ENCODE measurements at places on chromosomes 3 and 15.

DNA sequence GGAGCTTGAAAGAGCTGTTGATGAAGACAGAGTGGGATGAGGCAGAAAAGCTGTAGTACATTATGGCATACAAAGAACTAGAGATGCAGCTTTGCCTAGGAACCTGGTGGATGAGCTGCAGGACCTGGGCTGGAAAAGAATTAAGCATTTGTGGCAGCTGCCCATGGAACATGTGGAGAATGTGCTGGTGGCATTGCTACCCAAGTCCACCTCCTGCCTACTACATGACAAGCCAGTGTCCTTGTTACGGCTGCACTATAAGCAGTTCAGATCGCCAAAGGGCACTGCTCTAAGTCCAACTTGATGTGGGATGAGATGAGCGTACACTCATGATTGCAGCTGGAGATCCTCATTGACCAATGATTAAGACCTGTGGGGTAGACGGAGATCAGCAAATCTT is 81.1 kb upstream of the ADPGK start:
- H3K4me3 ChIP-seq = no peak overlapping the region
- peaks cover 8% of the 10 kb centered on the region for H3K27me3 ChIP-seq
- H3K27ac ChIP-seq = no peak overlapping the region
- H3K4me1 ChIP-seq = no peaks in the 10 kb centered on the region
- no peak for DNase-seq

DNA sequence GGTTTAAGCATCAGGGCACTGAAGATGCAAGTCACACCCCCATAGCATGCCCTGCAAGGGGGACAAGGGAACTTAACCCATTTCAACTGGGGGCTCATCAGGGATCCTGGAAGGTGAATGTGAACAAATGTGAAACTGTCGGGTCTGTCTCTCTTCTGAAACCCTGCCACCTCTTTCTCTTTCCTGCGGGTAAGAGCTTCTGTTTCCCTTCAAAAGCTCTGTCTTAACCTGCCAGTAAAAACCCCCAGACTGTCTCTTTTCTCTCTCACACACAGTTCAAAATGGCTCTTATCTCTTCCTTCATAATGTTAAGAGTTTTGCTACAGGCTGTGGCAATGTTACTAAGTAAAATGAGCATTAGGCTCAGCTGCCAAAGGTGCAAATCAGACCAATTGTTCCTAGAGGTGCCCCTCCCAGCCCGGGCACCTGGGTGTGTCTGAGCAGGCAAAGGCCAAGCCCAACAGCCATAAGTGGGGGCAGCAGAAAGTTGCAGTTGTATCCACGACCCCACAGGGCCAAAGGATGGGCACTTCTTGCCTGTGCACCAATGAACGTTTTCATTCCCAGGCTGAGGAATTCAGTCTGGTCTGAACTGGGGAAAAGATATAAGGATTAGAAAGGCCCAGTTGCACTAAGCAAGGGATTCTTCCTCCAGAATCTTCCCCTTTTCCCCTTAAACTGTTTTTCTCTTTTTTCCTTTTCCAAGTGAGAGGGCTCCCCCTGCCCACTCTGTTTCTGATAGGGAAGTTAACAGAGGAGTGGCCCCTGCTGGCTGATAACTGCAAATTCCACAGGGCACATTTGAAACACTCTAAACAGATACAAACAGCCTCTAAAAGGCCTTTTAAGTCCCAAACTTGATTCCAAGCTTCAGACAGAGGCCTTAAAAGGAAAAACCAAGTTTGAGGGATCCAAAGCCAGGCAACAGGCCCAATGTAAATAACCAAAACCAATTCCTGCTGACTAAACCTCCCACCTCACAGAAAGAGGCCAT is 113.8 kb upstream of the EPHA6 start:
- no peak overlapping the region for H3K4me3 ChIP-seq
- H3K4me1 ChIP-seq = no peaks in the 10 kb centered on the region
- H3K27ac ChIP-seq = no peak overlapping the region

GRCh38 chr15:40928821-40929659 is at the start of gene DLL4:
TSS of gene DLL4 (plus strand) at chr15:40929340. CDS start at chr15:40929669, 329 bp downstream.
- peaks cover 19% of the 10 kb centered on the region for H3K4me1 ChIP-seq
- H3K4me3 ChIP-seq = peak within 1 kb of the TSS; percentile 22
- no peak within 1 kb of the TSS for H3K27ac ChIP-seq
- H3K27me3 ChIP-seq = peaks cover 94% of the 10 kb centered on the region

DNA sequence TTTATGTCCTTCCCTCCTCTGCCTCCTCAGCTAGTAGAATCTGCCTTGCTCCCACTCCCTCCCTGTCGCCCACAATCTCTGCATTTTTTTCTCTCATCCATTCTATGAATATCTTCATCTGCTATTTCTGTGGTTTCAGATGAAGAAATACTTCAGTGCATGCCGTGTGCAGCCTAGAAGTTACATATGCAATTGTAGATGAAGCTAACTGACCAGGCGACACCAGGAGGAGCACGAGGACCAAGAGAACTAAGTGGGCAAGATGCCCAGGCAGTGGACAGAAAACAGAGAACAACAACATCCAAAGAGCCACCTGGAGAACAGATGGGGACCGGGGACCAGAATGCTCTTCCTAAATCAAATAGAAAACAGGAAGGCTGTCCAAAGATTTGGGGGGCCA is 121.4 kb upstream of the ATP11B start:
- H3K4me1 ChIP-seq = peaks cover 12% of the 10 kb centered on the region
- H3K27me3 ChIP-seq = no peaks in the 10 kb centered on the region
- no peak for DNase-seq
- no peak overlapping the region for H3K4me3 ChIP-seq
- H3K27ac ChIP-seq = no peak overlapping the region

DNA sequence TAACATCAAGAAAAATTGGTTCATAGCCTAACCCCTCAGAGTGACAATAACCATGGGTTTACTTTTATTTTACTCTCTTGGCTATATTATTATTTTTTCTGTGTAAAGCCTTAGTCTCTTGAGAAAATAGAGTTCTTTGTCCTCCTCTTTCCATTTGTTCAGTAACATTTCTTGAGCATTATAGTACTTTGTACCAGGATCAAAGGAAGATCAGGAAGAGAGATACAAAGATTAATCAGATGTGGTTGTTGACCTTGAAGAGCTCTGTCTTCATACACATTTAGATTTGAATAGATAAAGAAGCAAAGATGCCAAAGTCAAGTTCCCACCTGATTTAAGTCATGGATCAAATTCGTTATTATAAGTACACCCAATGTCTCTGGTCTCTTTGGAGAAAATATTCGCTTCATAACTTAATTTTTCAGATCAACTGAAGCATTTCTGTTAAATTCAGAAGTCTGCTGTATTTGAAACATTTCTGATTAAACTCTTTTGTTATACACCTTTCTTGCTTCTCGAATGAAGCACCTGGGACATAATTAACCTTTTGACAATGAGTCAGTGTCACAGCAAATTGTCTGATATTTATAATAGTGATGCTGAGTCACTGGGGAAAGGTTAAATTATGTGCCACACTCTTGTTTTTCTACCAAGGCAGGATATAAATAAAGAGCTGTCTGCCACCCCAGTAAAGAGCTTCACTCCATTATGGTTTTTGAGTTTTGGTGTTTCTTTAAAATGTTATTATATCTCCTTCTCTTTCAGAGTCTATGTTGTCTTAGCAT is 100.2 kb downstream of the GHSR start:
- peaks cover 29% of the 10 kb centered on the region for H3K36me3 ChIP-seq
- H3K27me3 ChIP-seq = no peaks in the 10 kb centered on the region
- H3K4me3 ChIP-seq = no peak overlapping the region
- H3K27ac ChIP-seq = no peak overlapping the region
- DNase-seq = no peak

- no peak for DNase-seq
- no peak overlapping the region for H3K4me3 ChIP-seq
- H3K36me3 ChIP-seq = no peaks in the 10 kb centered on the region
These were observed 399.8 kb downstream of the SHQ1 start for GRCh38 chr3:72448375-72448823.

DNA sequence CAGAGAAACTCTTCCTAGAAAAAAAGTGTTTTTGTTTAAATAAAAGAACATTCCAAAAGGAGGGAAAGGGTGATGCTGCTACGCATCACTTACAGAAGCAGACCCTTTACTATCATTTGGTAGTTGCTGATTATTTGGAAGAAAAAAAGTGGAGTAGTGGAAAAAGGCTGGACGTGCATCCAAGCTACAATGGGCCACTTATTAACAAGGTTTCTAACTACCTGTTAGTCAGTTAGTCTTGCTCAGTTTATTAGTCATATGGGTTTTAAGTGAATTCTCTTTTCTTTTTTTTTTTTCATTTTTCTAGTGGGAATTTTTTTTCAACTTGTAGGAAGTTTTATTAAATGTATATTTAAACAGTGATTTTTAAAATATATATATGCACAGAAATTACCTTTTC is 866.0 kb downstream of the MCTP2 start:
- no peaks in the 10 kb centered on the region for H3K27me3 ChIP-seq
- no peak for DNase-seq
- no peak overlapping the region for H3K4me3 ChIP-seq
- H3K36me3 ChIP-seq = no peaks in the 10 kb centered on the region

GRCh38 chr15:29911705-29912104 is 89.4 kb upstream of the TJP1 start:
- no peak overlapping the region for H3K4me3 ChIP-seq
- DNase-seq = no peak
- H3K4me1 ChIP-seq = no peaks in the 10 kb centered on the region
- no peaks in the 10 kb centered on the region for H3K27me3 ChIP-seq
- H3K27ac ChIP-seq = no peak overlapping the region

- H3K4me3 ChIP-seq = no peak overlapping the region
- no peaks in the 10 kb centered on the region for H3K4me1 ChIP-seq
These were observed 24.0 kb downstream of the RMDN3 start for GRCh38 chr15:40731034-40731433.

GRCh38 chr3:143315766-143316165 is 196.2 kb downstream of the CHST2 start:
- H3K27ac ChIP-seq = no peak overlapping the region
- H3K27me3 ChIP-seq = peaks cover 5% of the 10 kb centered on the region
- no peaks in the 10 kb centered on the region for H3K36me3 ChIP-seq
- no peaks in the 10 kb centered on the region for H3K4me1 ChIP-seq

- no peak for DNase-seq
- no peaks in the 10 kb centered on the region for H3K36me3 ChIP-seq
- H3K4me3 ChIP-seq = no peak overlapping the region
- H3K27me3 ChIP-seq = no peaks in the 10 kb centered on the region
- H3K4me1 ChIP-seq = no peaks in the 10 kb centered on the region
These were observed 817.0 kb downstream of the TUSC7 start for GRCh38 chr3:117526470-117527079.

- no peaks in the 10 kb centered on the region for H3K36me3 ChIP-seq
- no peak overlapping the region for H3K27ac ChIP-seq
- peaks cover 7% of the 10 kb centered on the region for H3K4me1 ChIP-seq
- DNase-seq = no peak
These were observed 51.8 kb downstream of the IQSEC1 start for GRCh38 chr3:13021141-13022114.

DNA sequence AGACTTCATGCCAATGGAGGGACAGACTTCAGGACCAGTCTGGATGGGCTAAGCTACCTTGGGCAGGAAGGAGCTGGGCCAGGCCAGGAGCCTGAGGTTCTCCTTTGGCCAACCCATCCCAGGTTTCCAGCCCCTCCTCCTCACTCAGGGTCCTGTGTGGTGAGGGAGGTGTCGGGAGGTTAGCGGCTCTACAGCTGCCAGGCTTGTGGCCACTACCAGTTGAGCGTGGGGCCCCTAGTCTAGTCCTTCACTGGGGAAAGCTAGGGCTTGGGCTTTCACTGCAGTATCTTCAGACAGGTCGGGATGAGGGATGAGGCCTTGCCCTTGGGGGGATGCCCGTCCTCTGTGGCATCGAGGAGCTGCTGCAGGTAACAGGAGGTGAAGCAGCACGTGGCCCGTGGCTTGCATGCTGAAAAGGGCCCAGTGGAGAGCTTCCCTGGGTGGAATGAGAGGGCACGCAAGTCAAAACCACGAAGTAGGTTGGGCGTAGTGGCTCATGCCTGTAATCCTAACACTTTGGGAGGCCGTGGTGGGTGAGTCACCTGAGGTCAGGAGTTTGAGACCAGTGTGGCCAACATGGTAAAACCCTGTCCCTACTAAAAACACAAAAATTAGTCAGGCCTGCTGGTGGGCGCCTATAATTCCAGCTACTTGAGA is 8.5 kb upstream of the FANCD2 start:
- no peak for DNase-seq
- H3K36me3 ChIP-seq = peaks cover 14% of the 10 kb centered on the region
- H3K4me1 ChIP-seq = no peaks in the 10 kb centered on the region
- no peak overlapping the region for H3K4me3 ChIP-seq

Data from keratinocyte (primary cell).